ENCODE measurements at places on chromosomes 2 and 18.

DNA sequence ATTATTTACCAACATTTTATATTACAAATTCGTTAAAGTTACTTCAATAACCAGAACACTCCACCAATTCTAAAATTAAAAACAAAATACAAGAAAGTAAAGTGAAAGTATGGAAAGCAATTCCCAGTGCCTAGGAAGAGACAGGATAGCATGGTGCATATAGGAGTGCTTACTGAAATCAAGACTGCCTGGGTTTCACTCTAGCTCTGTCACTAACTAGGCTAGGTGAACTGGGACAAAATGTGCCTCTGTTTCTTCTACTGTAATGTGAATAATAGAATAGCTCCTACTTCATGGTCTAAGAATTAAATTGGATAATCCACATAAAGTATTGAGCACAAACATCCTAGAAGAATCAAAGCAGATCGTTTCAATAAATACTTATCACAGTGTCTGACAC lies 22.6 kb downstream of the STK17B start:
- peaks cover 12% of the 10 kb centered on the region for H3K4me1 ChIP-seq
- no peaks in the 10 kb centered on the region for H3K36me3 ChIP-seq
- no peak overlapping the region for H3K27ac ChIP-seq
- no peaks in the 10 kb centered on the region for H3K27me3 ChIP-seq
- DNase-seq = no peak
- no peak overlapping the region for H3K4me3 ChIP-seq

DNA sequence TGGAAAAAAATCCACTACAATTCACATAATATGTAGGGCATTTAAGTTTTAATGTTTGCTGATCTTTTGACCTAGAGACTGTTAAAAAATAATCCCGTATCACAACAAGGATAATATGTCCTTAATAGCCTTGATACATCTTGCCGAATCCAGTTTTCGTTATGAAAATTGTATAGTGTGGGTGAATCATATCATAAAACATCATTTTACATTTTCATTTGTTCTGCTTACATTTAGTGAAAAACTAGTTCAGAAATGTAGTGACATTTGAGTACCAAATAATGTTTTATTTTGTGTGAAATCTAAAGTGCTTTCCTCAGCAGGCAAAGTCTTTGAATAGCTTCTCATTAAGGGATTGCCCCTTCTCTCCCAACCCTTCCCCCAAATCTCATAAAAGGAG lies 1.9 kb downstream of the AFTPH start:
- H3K4me3 ChIP-seq = no peak overlapping the region
- H3K36me3 ChIP-seq = no peaks in the 10 kb centered on the region
- H3K27me3 ChIP-seq = no peaks in the 10 kb centered on the region
- no peak for DNase-seq

DNA sequence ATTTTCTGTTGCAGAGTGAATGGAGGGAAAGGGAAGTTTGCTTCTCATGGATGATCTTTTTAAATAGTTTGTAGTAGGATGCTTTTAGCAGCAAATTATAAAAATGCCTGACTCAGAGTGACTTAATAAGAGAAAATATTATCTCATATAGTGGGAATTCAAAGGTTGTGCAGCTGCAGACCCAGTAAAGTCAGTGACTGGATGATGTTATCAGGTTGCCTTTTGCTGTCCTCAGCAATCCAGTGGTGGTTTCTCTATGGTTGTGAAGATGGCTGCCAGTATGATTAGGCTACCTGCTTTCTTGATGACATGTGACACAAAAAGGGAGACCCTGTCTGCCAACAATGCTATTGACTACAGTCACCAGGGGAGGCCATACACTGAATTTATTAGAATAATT lies 184.8 kb downstream of the DIS3L2 start:
- H3K27me3 ChIP-seq = no peaks in the 10 kb centered on the region
- H3K4me1 ChIP-seq = no peaks in the 10 kb centered on the region
- DNase-seq = no peak
- no peaks in the 10 kb centered on the region for H3K36me3 ChIP-seq
- no peak overlapping the region for H3K4me3 ChIP-seq
- no peak overlapping the region for H3K27ac ChIP-seq

DNA sequence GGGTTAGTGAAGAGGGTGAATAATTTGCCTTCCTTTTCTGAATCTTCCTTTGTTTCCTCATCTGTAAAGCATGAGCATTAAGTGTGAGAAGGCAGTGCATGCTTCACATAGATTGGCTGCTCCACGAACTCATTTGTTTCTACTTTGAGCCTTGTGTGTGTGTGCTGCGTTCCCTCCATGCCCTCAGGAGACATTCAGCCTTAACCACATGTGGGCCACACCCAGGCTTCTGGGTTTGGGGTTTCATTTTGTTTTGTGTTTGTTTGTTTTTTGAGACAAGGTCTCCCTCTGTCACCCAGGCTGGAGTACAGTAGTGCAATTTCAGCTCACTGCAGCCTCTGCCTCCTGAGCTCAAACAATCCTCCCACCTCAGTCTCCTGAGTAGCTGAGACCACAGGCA lies 843.3 kb downstream of the GALR1 start:
- no peaks in the 10 kb centered on the region for H3K27me3 ChIP-seq
- H3K4me3 ChIP-seq = no peak overlapping the region
- no peak for DNase-seq
- H3K4me1 ChIP-seq = no peaks in the 10 kb centered on the region

GRCh38 chr2:58140508-58141072 lies 94.0 kb downstream of the VRK2 start:
- no peak for DNase-seq
- no peak overlapping the region for H3K27ac ChIP-seq
- H3K27me3 ChIP-seq = no peaks in the 10 kb centered on the region
- no peaks in the 10 kb centered on the region for H3K36me3 ChIP-seq
- no peaks in the 10 kb centered on the region for H3K4me1 ChIP-seq

DNA sequence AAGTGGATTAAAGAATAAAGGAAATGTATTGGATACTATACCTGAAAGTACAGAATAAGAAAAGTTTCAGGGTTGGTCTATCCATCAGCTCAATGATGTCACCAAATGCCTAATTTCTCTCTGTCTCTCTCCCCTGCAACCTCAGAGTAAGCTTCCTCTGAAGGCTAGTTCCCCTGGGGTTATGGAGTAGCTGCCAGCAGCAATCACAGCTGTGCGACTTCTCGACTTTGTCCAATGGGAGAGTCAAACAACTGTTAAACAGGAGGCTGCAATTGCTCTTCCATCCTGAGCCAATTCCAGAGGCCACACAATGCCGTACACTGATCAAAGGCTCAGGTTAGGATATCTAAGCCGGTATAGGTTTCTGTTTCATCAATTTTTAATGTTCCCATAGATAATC lies 95.3 kb upstream of the FANCL start:
- no peak for DNase-seq
- no peak overlapping the region for H3K4me3 ChIP-seq
- H3K27me3 ChIP-seq = no peaks in the 10 kb centered on the region
- no peak overlapping the region for H3K27ac ChIP-seq

DNA sequence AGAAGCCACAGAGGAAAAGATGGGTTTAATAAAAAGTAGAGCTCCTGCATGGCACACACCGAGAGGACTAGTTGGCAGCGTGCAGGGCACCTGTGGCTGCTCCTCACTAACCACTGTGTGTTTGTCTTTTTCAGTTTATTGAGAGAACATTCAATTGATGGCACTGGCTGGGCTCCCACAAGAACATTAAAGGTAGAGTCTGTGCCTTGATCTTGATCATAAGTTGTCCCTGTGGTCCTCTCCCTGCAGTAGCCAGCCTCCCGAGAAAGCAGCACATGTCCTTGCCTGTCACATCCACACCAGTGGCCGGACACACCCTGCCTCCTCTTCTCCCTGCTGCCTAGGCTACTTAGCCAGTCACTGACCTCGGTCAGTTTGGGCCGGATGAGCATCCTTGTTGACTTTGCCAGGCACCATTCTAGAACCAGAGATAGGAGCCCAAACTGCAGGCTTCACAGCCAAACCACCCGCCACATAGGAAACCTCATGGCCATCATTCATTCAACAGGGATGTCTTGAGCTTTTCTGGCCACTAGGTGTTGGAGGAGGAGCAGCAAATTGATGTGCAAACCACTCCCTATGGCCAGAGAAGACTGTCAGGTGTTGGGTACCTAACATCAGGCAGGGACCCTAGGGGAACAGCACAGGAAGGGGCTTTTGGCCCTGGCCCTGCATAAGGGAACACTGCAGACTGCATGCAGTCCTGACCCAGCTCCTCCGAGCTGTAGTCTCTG lies 30.2 kb upstream of the SCLY start:
- peaks cover 34% of the 10 kb centered on the region for H3K36me3 ChIP-seq
- no peaks in the 10 kb centered on the region for H3K27me3 ChIP-seq
- H3K27ac ChIP-seq = no peak overlapping the region

- H3K36me3 ChIP-seq = no peaks in the 10 kb centered on the region
- no peaks in the 10 kb centered on the region for H3K4me1 ChIP-seq
- DNase-seq = no peak
- H3K4me3 ChIP-seq = no peak overlapping the region
- no peak overlapping the region for H3K27ac ChIP-seq
Observed at GRCh38 chr2:202566286-202566685, 68.5 kb upstream of the FAM117B start.

DNA sequence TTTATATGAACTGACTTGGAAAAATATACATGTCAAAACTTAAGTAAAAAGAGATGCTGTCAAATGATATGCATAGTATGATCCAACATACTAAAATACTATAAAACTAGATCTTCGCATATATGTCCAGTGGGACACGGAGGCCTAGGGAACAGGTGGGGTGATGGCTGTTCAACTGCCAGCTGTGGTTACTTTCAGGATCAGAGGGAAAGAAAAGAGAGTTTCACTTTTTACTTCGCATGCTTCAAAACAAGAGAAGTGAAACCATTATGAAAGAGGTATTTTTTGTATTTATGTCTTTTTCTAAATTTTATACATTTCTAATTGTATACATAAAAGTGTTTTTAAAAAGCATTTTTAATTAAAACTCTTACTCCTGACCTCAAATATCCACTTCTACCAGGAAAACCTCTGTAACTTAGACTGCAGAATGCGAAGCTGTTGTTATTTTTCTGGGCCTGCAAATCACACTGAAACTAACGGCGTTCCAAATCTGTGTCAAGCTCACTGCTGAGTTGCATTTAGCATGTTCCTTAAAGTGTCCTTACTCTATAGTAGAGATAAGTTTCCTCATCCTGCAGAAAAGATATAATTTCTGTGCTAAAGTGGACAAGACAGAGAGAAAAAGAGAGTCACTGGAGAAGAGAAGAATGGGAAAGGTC lies 97.8 kb upstream of the SLC35G4 start:
- H3K4me1 ChIP-seq = no peaks in the 10 kb centered on the region
- no peaks in the 10 kb centered on the region for H3K27me3 ChIP-seq
- no peak overlapping the region for H3K4me3 ChIP-seq
- H3K36me3 ChIP-seq = no peaks in the 10 kb centered on the region

- no peaks in the 10 kb centered on the region for H3K27me3 ChIP-seq
- no peaks in the 10 kb centered on the region for H3K36me3 ChIP-seq
- no peak overlapping the region for H3K4me3 ChIP-seq
Observed at GRCh38 chr2:8588831-8589191, 93.0 kb upstream of the ID2 start.

DNA sequence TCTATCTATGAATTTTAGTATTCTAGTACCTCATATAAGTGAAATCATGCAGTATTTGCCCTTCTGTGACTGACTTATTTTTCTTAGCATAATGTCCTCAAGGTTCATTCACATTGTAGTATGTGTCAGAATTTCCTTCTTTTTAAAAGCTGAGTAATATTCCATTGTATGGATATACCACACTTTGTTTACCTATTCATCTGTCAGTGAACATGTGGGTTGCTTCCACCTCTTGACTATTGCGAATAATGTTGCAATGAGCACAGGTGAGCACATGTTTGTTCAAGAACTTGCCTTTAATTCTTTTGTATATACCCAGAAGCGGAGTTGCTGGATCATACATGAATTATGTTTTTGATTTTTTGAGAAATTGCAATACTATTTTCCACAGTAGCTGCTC lies 187.4 kb upstream of the RBMS1 start:
- H3K36me3 ChIP-seq = no peaks in the 10 kb centered on the region
- H3K27me3 ChIP-seq = no peaks in the 10 kb centered on the region
- no peak for DNase-seq
- no peak overlapping the region for H3K4me3 ChIP-seq

GRCh38 chr18:54251606-54252390 lies 17.5 kb upstream of the POLI start:
- H3K4me1 ChIP-seq = peaks cover 28% of the 10 kb centered on the region
- H3K4me3 ChIP-seq = no peak overlapping the region
- no peaks in the 10 kb centered on the region for H3K36me3 ChIP-seq
- no peak for DNase-seq

- no peak for DNase-seq
- no peak overlapping the region for H3K27ac ChIP-seq
- H3K36me3 ChIP-seq = no peaks in the 10 kb centered on the region
- H3K27me3 ChIP-seq = no peaks in the 10 kb centered on the region
- H3K4me3 ChIP-seq = no peak overlapping the region
- no peaks in the 10 kb centered on the region for H3K4me1 ChIP-seq
Observed at GRCh38 chr2:16209799-16210198, 269.4 kb downstream of the MYCN start.

GRCh38 chr18:62948788-62949187 lies 233.4 kb downstream of the PHLPP1 start:
- peaks cover 5% of the 10 kb centered on the region for H3K4me1 ChIP-seq
- H3K36me3 ChIP-seq = no peaks in the 10 kb centered on the region
- H3K27ac ChIP-seq = no peak overlapping the region
- no peaks in the 10 kb centered on the region for H3K27me3 ChIP-seq
- H3K4me3 ChIP-seq = no peak overlapping the region

- H3K4me3 ChIP-seq = no peak overlapping the region
- no peaks in the 10 kb centered on the region for H3K27me3 ChIP-seq
- H3K4me1 ChIP-seq = no peaks in the 10 kb centered on the region
- no peak for DNase-seq
Observed at GRCh38 chr2:65749545-65749944, 317.1 kb upstream of the SPRED2 start.

DNA sequence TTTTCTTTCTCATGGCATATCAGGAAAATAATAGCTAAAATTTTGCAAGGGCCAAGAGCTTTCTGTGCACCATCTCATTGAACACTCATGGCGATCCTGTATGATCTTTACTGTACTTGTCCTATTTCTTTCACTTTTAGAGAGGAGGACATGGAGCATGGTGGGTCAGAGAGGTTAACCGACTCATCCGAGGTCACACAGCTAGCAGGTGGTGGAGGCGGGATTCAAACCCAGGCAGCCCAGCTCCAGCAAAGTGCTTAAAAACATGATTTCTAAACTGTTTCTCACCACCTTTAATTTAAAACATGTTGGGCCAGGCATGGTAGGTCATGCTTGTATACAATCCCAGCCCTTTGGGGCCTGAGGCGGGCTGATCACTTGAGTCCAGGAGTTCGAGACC lies 6.4 kb downstream of the NGEF start:
- no peak for DNase-seq
- H3K4me3 ChIP-seq = no peak overlapping the region
- no peaks in the 10 kb centered on the region for H3K36me3 ChIP-seq
- H3K27ac ChIP-seq = no peak overlapping the region
- no peaks in the 10 kb centered on the region for H3K4me1 ChIP-seq

DNA sequence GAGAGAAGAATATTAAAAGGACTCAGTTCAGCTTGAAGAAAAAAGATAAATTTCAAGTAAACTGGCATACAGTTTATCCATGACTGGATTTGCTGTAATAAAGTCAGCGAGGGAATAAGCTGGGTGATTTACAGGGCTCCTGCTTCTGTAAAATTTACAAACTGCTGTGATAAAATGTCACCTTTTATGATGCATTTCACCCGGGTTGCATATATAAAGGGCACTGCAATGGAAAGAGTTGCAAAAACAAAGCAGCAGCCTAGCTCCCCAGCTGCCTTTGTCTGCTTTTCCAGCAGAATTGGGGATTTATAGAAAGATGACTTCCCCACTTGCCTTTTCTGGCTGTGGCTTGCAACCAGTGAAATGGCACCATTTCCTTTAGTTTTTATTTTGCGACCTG lies 132.5 kb upstream of the LHCGR start:
- no peaks in the 10 kb centered on the region for H3K36me3 ChIP-seq
- no peaks in the 10 kb centered on the region for H3K4me1 ChIP-seq
- no peak overlapping the region for H3K27ac ChIP-seq
- H3K4me3 ChIP-seq = no peak overlapping the region
